ENCODE measurements at places on chromosomes 11 and 22.
A peak's percentile ranks its signal among the peaks of the same experiment; 100 is the strongest.

DNA sequence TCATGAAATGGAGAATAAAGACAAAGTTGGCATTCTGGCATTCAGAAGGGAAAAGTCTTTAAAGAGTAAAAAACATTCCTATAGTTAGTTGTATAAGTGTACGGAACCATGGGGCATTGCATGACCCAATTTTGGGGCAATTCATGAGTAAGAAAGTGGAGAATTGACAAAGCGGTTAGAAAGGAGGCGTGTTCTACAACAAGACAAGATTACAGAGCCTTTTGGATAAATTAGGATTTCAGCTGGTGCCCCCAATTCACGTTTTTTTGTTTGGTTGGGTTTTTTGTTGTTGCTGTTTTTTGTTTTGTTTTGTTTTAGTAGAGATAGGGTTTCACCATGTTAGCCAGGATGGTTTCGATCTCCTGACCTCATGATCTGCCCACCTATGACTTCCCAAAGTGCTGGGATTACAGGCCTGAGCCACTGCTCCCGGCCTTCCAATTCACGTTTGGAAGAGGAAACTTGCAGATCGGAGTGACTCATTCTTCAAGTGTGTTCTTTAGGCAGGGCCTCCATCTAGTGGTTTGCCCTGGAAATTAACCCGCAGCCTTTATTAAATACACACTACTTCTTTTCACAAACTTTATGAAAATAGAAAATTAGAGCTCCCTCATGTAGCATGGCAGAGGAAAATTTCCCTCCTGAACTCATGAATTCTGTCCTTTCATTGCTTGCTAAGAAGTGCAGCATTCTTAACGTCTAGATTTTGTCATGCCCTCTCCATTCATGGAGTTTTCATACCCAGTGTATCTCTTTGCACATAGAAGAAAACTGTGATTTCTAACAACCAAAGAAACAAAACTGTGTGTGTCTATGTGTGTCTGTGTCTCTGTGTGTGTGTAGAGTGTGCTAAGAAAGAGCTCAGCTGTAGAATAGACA lies 118.1 kb downstream of the BBOX1 start:
- DNase-seq, result peak; percentile 53

- no peak for DNase-seq
Observed at GRCh38 chr11:121018746-121019145, 5.2 kb upstream of the TBCEL start.

GRCh38 chr11:77107950-77108349 lies 5.3 kb downstream of the OMP start:
- DNase-seq, result peak; percentile 91

- DNase-seq, result no peak
Observed at GRCh38 chr11:38718659-38719058, 2120.6 kb upstream of the RAG2 start.

- DNase-seq, result no peak
Observed at GRCh38 chr22:17822087-17822486, 47.8 kb upstream of the BID start.

GRCh38 chr11:3796801-3797328 lies 489 bp downstream of the NUP98 start:
- no peak for DNase-seq

Data from Calu3 (cell line).